ENCODE measurements at places on chromosomes 4 and X.

DNA sequence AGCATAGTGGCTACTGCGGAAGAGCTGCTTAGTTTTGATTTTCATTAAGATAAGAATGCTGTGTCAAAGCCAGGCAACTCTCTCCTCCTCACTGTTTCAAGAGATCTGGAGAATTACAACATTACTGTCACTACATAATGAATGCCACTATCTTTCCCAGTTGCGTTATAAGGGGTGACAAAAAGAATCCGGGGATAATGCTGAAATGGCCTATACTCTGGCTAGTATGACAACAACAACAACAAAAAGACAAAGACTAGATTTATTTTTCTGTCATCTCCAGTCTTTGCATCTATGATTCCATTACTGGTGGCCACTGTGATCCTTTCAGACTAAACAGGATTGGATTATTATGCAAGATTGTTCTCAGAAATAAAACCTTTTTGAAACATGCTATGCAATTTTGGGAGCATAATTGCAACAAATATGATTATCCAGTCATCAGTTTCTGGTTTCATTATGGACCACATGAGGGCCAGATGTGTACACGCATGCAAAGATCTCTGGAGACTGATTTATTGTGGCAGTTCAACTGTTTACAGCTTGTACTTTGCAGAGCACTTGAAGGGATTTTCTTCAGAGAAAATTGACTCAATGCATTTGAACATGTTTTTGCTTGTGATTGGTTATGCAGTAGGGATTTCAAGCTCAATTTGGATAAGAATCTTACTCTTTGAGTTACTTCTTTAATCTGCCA, 31.1 kb upstream of the SPANXB1 start:
- no peak for DNase-seq

- DNase-seq, result no peak
Measured at GRCh38 chr4:110096405-110096804, 102.0 kb downstream of the ELOVL6 start.

GRCh38 chrX:92232182-92232581, 453.0 kb downstream of the PCDH11X start:
- peak; percentile 0 for DNase-seq

- peak; percentile 70 for DNase-seq
Measured at GRCh38 chrX:40945361-40945713, 139.9 kb upstream of the USP9X start.

GRCh38 chr4:97978791-97979488, 164.3 kb downstream of the STPG2 start:
- no peak for DNase-seq

DNA sequence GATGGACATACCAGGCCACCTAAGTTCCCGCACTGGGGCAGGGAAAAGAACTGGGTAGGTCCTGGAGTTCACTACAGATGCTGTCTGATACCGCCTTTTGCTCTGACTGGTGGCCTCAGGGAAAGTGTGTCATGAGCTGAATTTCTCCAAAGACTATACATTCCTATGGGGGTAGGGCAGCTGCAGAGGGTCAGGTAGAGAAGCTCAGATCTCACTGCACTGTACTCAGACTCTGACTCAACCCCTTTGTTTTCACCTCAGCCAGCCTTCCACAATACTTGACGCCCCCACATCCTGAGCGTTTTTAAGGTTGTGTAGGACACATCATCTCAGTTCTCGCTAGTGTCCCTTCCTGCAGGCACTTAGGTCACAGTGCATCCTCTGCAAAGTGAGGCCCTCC, 7.8 kb downstream of the GATB start:
- DNase-seq, result no peak

GRCh38 chrX:39774774-39775328, 322.9 kb downstream of the BCOR start:
- no peak for DNase-seq

DNA sequence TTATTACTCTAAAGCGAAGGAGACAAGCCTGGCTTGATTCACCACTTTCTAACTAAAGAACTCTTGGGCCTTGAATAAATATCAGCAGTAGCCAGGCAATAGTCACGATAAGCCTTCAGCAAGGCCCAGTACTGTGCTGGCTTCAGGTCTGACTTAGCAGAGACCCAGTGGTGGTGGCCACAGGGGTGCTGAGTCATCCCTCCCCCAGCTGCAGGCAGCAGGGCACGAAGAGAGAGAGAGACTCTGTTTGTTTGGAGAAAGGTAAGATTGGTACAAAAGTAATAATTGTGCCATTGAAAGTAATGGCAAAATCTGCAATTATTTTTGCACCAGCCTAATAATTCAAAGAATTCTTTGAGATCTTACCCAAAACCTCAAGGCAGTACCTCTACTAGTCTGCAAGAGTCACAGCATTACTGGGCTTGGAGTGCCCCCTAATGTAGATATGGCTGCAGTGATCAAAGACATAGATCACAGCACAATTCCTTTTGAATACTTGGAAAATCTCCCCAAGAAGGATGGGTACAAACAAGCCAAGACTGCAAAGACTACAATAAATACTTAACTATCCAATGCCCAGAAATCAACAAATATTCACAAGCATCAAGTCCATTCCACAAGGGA, 159.5 kb upstream of the USP38 start:
- DNase-seq, result peak; percentile 47

- no peak for DNase-seq
Measured at GRCh38 chr4:137238456-137239162, 293.7 kb downstream of the PCDH18 start.

- DNase-seq, result no peak
Measured at GRCh38 chrX:121405826-121406225, 358.4 kb downstream of the GLUD2 start.

GRCh38 chrX:100980608-100981497, 11.3 kb downstream of the ARL13A start:
- DNase-seq, result peak; percentile 3

GRCh38 chrX:16797841-16798240, 11.6 kb downstream of the TXLNG start:
- peak; percentile 28 for DNase-seq

DNA sequence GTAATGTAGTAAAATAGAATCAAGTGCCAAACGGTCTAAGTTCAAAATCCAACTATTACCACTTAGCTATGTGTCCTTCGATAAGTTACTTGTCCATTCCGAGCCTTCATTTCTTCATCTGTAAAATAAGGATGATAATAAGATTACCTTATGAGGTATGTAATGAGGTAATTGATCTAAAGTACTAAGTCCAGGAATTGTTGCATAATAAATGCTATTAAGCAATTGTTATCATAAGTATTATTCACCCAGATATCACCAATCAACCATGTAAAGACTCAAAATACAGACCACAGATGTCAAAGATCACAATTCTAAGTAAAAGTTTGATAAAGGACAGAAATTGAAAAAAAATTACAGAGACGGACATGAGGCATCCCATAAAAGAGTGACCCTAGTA, 168.4 kb upstream of the POU3F4 start:
- no peak for DNase-seq

DNA sequence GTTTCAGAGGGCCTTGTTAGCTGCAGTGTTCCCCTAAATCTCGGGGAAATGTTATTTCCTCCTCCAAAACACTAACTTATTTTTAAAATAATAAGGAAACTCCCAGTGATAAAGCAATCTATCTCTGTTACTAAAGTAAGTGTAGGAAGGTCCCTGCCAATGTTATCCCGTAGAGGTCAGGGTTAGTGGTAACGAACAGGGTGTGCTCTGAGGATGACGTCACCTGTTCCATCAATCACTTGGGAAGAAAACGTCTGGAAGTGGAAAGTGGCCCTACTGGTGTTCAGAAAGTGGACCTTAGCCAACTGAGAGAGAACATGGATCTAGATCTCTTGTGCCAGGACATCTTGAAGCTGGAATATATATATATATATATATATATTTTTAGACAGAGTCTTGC, 249.5 kb downstream of the BCOR start:
- DNase-seq, result peak; percentile 30

DNA sequence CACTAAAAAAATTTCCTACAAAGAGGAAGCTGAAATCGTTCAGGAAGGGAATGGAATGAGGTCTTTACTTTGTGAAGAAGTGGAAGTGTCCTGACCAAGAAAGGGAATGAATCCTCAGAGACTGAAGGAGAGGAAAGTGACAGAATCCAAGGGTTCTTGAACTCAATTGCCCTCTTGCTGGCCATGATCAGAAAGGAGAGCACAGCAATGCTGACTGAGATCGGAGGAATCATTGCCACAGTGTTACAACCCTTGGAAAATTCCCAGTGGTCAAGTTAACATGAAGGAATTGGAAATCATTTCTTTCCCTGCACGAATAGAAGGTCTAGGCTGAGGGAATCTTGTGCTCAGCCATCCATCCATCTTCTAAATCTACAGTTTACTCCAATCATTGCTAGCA, 190.0 kb upstream of the NEIL3 start:
- DNase-seq, result peak; percentile 75

GRCh38 chrX:66164470-66164869, 423 bp downstream of the HEPH start:
- no peak for DNase-seq

GRCh38 chr4:118920247-118920646, 31.6 kb downstream of the SYNPO2 start:
- no peak for DNase-seq

DNA sequence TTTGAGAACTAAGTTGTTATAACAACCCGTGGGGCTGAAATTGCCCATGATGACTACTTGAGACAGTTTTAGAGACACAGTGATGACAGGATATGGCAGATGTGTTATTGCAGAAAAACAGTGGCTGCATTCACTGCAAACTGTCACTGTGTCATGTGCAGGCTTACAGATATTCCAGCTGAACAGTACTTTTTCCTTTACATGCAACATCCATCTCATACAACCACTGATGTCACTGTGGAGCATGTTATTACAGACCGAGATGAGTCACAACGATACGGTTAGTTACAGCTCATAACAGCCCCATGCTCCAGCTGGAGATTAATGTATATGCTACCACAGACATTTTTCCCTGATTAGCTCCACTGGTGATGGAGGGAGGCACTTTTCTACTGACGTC, 207.4 kb downstream of the TMA16 start:
- peak; percentile 91 for DNase-seq

- peak; percentile 84 for DNase-seq
Measured at GRCh38 chr4:87108142-87108546, 112.3 kb downstream of the KLHL8 start.

GRCh38 chr4:109701566-109702410, 1.5 kb downstream of the CASP6 start:
- no peak for DNase-seq

GRCh38 chr4:85772470-85772869, 297.5 kb downstream of the ARHGAP24 start:
- no peak for DNase-seq

GRCh38 chr4:102438396-102439235, 62.5 kb upstream of the NFKB1 start:
- peak; percentile 55 for DNase-seq

GRCh38 chr4:184806229-184806550, 19.6 kb downstream of the ACSL1 start:
- DNase-seq, result no peak

GRCh38 chrX:150406596-150406995, 43.5 kb downstream of the MAMLD1 start:
- no peak for DNase-seq

- DNase-seq, result no peak
Measured at GRCh38 chr4:76058888-76059426, 15.6 kb upstream of the ART3 start.

GRCh38 chr4:116899561-116899960, 185.8 kb downstream of the TRAM1L1 start:
- DNase-seq, result no peak

Data from fibroblast of upper back skin (primary cell).